Endothelial cell of umbilical vein (primary cell): ENCODE measurements at places on chromosomes 2 and 18. TPM values are rescaled to one million over a fixed set of nuclear protein-coding genes. Genes with fewer than 3 reads are reported as not detected.

Gene CD8B
- not detected in 2 replicates for total RNA-seq

GRCh38 chr18:26863921-26864497 is 1.5 kb downstream of the AQP4 start:
- no peak for DNase-seq

DNA sequence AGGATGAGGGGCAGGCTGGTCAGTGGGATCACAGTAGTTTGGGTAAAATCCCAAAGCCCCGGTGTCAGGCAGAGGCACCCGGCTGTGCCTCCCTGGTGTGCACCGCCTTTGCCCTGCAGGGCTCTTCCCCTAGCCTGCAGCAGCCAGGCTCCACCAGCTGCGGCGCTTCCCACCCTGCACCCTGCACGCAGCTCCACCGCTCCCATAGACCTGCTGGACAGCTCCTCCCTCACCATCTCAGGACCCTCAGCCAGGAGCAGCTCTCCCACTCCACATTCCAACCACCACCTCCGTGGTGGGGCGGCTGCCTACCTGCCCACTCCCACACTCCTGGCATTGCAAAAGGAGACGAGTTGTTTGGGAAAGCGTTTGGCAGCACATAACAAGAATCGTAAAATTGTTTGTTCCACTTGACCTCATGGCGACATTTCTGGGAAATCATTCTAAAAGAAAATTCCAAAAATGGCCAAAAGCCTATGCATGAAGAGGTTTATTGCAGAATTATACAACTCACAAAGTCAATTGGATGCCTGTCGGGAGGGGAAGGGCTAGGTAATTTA is 287.4 kb upstream of the HDAC4 start:
- no peak for DNase-seq

- peak; percentile 35 for DNase-seq
Measured at GRCh38 chr2:150586858-150587257, 99.4 kb upstream of the RND3 start.

Gene HSPD1
- total RNA-seq, result 307 and 337 TPM in 2 replicates

GRCh38 chr2:106059416-106060065 is 134.6 kb downstream of the UXS1 start:
- no peak for DNase-seq

DNA sequence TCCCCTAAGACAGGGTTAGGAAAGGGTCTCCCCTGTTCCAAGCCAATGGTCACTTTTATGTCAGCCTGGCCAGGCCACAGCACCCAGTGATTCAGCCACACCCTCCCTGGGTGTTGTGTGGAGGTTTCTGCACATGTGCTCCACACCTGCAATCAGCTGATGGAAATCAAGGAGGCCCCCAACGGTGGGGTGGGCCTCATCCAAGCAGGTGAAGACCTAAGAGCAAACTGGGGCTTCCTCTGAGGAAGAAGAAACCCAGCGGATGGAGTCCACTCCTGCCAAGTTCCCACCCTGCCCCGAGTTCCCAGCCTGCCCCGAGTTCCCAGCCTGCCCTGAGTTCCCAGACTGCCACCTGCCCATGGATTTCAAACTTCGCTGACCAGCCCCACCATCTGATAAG is 55.4 kb downstream of the KIF1A start:
- DNase-seq, result no peak
